Parietal lobe (tissue), 2 donors: ENCODE measurements at places on chromosomes 16 and 17. TPM values are rescaled to one million over a fixed set of nuclear protein-coding genes. Genes with fewer than 3 reads are reported as not detected.

The GAST gene
- not detected for total RNA-seq

The PLXDC1 gene
- total RNA-seq, result 10.3 TPM

The GDPD3 gene
- 1.9 TPM for total RNA-seq

The SPATA32 gene
- not detected for total RNA-seq

The SEPTIN12 gene
- total RNA-seq, result not detected

The SAMD14 gene
- 41.3 TPM for total RNA-seq

The CHP2 gene
- total RNA-seq, result 0.31 TPM

The SOST gene
- not detected for total RNA-seq

The KRT40 gene
- not detected for total RNA-seq

The MAPK8IP3 gene
- 169 TPM for total RNA-seq
